ENCODE measurements at places on chromosomes 7 and 10. TPM values are rescaled to one million over a fixed set of nuclear protein-coding genes. Genes with fewer than 3 reads are reported as not detected.
A peak's percentile ranks its signal among the peaks of the same experiment; 100 is the strongest.

DNA sequence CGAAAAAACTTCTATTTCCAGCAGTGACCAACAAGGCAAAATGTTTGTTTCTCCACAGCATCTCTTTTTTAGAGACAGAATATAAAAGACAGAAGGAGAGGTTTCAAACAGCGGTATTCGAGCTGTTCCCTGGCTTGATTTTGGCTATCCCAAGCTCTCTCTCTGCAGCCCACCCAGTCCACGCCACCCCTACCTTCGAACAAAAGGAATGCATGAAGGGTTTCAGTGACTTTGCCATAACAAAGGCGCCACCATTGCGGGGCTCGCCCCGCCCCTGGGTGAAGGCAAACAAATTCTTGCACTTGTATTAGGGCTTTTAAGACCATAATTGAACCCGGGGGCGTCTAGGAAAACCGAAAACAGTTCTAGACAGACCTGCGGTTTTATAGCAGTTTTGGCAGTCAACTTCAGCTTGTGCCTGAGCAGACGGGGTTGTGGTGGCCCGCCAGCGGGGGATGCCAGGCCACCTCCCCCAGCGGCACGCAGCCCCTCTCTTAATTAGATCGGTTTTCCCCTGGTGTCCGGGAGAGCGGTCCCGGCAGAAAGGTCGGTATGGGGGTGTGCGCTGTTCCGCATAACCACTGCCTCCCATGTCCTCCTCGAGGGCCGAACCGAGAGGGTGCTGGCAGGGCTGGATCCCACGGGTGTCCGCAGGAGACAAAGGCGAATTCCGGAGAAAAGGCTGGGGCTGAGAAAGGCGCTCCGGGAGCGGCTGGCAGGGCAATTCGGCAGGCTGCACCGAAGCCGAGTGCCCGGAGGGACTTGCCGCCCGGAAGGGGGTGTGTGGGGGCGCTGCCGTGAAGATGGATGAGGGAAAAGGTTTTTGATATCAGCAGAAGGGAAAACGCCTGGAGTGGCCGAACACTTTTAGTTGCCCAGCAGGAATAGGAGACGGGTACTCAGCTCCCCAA lies 2.7 kb upstream of the HOXA11 start:
- DNase-seq = peak; percentile 10

- DNase-seq = peak; percentile 56
Measured at GRCh38 chr7:28180364-28181147, at the start of gene JAZF1. JAZF1 (minus strand) TSS chr7:28180795.

Gene HOGA1
- not detected for total RNA-seq

Gene CCDC136
- 8.9 TPM for total RNA-seq

GRCh38 chr7:1078985-1079384 lies 8.9 kb upstream of the GPER1 start:
- no peak for DNase-seq

DNA sequence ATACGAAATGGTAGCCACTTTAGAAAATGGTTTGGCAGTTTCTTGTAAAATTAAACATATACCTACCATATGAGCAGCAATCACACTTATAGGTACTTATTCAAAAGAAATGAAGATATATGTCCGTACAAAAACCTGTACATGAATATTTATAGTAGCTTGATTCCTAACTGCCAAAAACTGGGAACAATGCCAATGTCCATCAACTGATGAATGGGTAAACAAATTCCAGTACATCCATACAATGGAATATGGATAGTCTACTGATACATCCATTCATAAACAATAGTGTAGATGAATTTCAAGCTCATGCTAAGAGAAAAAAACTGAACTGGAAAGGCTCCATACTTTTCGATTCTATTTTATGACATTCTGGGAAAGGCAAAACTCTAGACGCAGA lies 68.5 kb downstream of the AGK start:
- DNase-seq = no peak

DNA sequence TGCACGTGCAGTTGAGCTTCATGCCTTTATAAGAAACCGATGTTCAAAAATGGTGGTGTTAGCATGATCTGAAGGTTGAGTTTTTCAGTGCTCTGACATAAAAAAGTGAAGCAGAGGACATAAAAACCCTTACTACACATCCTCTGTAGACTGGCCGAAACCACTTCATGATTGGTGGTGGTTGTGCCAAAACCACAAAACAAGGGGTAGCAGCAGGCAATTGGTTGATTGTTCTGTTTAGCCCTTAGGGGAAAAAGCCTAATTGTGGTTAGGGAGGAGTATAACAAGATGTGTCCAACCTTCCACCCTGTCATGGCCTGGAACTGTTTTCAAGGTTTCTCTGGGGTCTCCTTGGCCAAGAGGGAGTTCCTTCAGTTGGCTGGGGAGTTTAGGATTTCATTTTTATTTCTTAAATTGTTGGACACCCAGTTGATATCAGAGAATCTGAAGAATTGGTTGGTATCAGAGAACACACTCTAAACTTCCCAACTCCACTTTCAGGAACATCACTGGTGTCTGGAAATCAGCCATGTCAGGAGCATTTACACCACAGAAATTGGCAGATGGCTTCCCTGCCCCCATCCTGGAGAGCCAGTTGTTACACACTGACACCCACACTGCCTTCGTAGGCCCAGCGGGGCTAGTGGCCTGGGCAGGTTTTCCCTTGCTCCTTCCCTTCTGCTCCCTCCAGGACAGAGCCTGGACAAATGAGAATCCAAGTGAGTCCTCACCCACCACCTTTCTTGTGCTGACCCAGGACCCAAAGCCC lies 18.8 kb downstream of the MRPS24 start:
- DNase-seq = no peak

Gene MSMB
- total RNA-seq = not detected

DNA sequence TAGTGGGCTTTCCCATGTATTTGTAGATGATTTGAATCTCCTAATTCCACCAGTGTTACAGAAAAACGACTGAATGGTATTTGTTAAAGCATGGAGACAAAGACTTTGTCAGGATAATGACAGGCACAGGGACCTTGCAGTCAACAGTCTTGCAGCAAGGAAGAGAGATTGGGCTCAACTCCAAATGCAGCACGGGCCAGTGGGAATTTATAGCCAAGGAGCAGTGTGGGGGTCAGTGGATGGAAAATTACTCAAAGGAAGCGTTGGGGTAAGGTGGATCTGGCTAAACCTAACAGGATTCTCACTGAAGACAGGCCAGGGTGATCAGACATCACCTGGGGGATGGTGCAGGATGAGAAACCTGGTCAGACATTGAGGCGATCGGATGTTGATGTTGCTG lies 24.3 kb downstream of the CPVL start:
- DNase-seq = no peak

Gene DDC
- not detected for total RNA-seq

Gene GIMAP5
- 48.3 TPM for total RNA-seq

- DNase-seq = no peak
Measured at GRCh38 chr7:3138997-3139396, 95.3 kb upstream of the CARD11 start.

Gene LSM5
- 111 TPM for total RNA-seq

DNA sequence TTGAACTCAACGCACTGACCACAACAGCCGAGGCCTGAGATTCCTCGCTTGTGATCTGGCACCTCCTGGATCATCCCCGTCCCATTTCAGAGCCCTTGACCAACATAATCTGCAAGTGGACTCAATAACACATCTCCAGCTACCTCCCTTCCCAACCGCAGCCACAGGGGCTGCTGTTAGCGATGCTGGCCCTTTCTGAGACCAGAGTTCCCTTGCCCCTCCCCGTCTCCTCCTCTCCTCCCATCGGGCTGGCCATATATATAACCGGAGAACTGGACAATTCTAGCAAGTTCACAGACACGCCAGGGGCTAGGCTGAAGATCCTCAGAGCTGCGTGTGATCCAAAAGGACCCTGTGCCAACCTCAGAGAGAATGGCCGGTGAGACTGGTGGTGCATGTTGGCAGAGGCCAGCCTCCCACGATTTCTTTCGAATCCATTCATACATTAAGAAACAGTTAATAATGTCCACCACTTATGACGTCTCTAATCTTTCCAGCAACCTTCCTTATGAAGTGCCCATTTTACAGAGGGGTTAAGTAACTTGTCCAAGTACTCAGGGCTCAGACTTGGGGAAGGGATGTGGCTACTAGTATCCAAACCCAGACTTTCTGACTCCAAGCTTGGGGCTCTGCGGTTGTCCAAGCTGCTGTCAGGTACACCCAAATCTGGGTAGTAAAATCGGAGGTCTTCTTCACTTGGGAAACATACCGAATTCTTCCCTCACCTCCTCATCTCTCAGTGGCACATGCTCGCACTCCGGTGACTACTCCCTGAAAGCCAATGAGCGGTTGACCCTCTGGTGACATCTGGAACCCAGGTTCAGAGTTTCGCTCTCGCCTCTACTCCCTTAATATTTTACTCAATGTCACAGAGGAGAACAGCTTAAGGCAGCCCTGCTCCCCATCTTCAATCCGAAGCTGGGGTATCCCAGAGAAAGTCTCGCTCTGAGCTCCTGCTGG lies 11.2 kb upstream of the FEZF1 start:
- DNase-seq = no peak

DNA sequence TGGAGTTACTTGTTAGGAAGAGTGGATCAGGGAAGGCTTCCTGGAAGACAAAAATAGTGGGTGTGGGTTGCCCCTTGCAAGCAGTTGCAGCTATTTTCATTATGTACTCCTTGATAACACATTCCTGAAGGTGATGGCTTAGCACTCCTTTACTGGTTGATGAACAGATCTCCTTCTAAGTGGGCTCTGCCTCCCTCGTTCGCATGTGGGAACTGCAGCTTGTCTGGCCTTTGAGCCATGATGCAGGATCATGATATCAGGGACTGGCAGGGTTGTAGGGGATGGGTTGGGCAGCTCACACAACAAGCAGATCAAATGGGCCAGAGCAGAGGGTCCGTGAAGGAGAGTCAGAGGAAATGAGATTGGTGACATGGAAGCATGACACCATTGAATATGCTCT lies 28.8 kb upstream of the LRRC4 start:
- no peak for DNase-seq

- DNase-seq = no peak
Measured at GRCh38 chr10:123606955-123607354, 59.2 kb upstream of the GPR26 start.

DNA sequence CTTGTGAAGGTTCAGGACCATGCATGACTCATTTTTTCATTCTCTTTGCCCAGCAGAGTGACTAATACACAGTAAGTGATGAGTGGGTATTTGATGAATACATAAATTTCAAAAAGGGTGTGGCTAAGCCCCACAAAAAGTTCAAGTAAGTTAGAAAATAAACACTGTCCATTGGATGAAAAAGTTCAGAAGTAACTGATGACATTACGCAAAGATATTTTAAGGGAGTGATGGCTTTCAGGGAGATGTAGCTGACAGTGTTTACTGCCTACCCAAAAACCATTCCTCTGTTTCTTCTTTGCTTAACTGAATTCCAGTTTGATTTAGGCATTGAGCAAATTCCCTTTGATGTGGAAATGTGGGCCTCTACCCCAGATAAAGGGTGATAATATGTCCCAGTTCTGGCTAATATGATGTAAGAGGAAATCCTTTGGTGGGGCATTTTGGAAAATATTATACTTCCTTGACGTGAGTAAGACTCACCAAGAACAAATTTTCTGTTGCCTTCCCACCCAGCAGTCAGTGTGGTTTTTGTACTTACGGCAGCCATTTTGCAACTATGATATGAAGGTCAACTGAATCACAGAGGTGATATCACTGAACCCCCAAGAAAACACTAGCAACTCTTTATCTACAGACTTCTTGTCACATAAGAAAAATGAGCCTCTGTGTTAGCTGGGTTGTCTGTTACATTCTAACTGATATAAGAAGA lies 29.0 kb upstream of the EBLN1 start:
- DNase-seq = peak; percentile 65

DNA sequence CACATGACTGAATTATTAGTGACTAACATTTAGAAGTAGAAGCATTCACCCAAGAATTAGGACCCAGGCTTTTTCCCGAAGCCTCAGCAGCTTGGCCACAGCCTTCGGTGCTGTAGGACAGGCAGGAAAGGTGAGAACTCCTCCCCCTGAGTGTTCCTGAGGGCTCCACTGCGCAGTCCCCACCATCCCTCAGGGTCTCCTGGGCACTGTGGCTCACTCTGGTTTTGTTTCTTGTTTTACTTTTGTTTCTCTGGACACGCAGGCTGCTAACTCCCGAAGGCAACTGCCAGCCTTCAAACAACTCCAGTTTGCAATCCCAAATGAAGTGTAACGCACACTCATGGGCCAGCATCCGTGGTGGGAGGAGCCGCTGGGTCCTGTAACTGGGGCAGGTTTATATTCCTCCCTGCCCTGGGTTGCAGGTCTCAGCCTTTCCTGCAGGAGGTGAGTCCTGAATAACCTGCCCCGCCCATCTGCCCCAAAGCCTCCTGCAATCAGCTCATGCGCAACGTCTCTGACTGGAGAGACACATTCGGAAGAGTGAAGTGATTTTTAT lies 492.9 kb downstream of the PTPRN2 start:
- no peak for DNase-seq

- DNase-seq = no peak
Measured at GRCh38 chr7:153320005-153320404, 560.5 kb downstream of the ACTR3B start.

- no peak for DNase-seq
Measured at GRCh38 chr7:155829796-155830470, 17.7 kb upstream of the SHH start.

Gene ZNF655
- total RNA-seq = 47.9 TPM

Gene PAPOLB
- not detected for total RNA-seq

GRCh38 chr7:12896316-12896715 lies 208.9 kb downstream of the ARL4A start:
- DNase-seq = no peak

Gene ZNF485
- total RNA-seq = 4.1 TPM

DNA sequence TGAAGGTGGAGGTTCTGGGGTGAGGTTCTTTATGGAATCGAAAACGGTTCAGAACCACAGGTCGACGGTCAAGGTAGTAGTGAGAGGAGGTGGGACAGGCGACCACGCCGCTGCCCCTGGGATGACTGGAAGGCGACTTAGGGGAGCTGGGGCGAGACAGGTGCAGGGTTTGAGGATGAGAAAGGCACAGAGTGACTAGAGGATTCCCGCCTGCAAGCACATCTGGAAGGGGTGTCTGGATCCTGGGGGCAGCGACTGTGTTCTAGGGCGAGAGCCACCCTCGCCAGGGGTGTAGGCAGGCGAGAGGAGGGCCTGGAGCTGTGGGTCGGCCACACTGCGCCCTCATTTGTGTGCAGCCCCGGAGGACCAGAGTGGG lies 468 bp upstream of the IRF5 start:
- DNase-seq = no peak

DNA sequence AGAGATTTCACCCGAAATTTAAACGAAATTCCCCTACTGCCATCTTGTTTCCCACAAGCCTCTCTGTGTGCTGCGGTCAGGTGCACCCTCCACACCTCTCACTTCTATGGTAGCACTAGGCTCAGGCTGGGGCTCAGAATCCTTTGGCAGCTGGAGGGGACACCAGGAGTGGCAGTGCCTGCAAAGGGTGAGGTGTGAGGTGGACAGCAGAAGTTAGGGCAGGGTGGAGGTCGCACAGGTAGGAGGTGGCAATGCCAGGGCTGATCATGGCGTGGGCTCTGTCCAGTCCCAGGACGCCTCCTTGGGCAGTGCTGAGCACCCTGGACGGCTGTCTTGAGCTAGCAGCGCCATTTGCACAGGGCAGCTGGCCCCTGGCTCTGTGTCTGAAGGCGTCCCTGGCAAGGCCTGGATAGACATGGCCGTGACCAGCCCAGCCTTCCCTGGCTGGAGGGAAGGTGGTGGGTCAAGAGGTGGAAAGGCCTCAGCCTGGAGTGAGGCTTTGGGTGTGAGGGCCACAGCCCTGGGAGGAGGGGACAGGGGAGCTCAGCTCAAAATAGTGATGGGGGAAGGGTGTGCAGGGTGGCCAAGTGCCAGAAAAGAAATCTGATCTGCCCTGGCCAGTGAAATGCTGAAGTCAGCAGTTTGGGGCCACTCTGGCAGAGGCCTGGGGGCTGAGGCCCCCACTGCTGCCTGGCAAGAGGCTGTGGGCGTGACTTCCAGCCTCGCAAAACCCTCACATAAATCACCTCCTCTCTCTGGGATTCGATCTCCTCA lies 40.0 kb downstream of the ZCCHC24 start:
- no peak for DNase-seq

Gene PHKG1
- 2.4 TPM for total RNA-seq
